ENCODE measurements at places on chromosomes 16 and 17.
A peak's percentile ranks its signal among the peaks of the same experiment; 100 is the strongest.

GRCh38 chr17:794876-795275 lies 12.7 kb downstream of the MRM3 start:
- DNase-seq, result peak; percentile 66

DNA sequence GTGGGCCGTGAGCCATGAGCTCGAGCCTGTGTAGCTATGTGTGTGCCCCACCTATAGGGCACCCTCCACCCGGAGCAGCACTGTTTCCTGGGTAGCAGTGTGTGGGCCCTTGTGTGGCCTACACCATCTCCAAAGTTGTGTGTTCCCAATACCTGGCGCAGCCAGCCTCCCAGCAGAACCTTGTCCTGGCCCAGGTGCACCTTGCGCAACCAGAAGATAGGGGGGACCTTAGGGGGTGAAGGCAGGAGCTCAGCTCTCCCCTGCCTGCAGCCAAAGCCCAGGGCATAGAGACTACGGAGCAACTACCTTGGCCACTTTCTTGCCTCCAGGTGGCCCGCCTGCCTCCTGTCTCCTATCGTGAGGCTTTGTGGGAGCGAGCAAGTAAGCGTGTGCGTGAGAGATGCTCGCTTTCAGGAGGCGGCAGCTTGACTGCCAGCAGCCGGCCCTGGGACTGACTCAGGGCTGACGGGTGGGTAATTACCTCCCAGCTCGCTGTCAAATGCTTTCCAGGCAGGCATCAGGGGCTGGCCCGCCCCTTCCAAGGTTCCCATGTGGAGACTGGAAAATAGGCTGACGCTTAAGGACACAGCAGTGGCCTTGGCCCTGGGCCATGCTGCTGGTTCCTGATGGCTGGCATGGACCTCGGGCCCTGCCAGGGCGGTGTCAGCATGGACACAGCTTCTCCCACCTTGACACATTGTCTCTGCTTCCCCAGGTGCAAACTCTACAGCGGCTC lies 19.0 kb downstream of the TRAF7 start:
- no peak for DNase-seq

GRCh38 chr17:14302091-14302430 lies 1.2 kb downstream of the HS3ST3B1 start:
- no peak for DNase-seq

GRCh38 chr17:43613917-43614316 lies 47.8 kb downstream of the MEOX1 start:
- DNase-seq, result no peak

- peak; percentile 75 for DNase-seq
These were observed 30.1 kb upstream of the BAHCC1 start for GRCh38 chr17:81365148-81365600.

- no peak for DNase-seq
These were observed 37.5 kb downstream of the SOCS3 start for GRCh38 chr17:78322327-78322857.

- no peak for DNase-seq
These were observed 6.0 kb upstream of the EZH1 start for GRCh38 chr17:42750739-42751344.

DNA sequence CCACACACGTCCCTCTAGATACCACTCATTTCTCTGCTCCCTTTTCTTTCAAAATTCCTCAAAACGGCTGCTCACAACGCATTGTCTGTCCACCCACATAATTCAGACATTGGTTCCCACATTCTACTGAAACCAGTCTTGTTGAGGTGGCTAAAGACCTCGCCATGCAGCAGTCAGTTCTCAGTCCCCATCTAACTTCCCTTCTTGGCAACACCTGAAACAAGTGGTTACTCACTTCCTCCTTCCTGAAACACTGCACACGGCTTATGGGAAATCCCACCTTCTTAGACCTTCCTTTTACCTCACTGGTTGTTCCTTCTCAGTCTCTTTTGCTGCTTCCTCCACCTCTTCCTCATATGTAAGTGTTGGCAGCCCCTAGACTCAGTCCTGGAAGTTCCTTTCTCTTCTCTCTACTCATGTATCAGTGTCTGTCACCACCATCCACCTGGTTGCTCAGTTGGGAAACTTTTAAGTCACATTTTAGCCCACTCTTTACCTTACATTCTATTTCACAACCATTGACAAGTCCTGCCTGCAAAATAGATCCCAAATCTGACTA lies 277.1 kb downstream of the CEP112 start:
- DNase-seq, result no peak

GRCh38 chr17:47698749-47699535 lies 5.0 kb downstream of the TBKBP1 start:
- DNase-seq, result peak; percentile 74

- no peak for DNase-seq
These were observed 4.8 kb upstream of the CMTM3 start for GRCh38 chr16:66599726-66600125.

Data from HT-29 (cell line).